Sciatic nerve (tissue), 2 donors: ENCODE measurements at places on chromosomes 11 and 22. TPM values are rescaled to one million over a fixed set of nuclear protein-coding genes. Genes with fewer than 3 reads are reported as not detected.

C11orf16 gene
- total RNA-seq = not detected

TRIM48 gene
- total RNA-seq = not detected

DNA sequence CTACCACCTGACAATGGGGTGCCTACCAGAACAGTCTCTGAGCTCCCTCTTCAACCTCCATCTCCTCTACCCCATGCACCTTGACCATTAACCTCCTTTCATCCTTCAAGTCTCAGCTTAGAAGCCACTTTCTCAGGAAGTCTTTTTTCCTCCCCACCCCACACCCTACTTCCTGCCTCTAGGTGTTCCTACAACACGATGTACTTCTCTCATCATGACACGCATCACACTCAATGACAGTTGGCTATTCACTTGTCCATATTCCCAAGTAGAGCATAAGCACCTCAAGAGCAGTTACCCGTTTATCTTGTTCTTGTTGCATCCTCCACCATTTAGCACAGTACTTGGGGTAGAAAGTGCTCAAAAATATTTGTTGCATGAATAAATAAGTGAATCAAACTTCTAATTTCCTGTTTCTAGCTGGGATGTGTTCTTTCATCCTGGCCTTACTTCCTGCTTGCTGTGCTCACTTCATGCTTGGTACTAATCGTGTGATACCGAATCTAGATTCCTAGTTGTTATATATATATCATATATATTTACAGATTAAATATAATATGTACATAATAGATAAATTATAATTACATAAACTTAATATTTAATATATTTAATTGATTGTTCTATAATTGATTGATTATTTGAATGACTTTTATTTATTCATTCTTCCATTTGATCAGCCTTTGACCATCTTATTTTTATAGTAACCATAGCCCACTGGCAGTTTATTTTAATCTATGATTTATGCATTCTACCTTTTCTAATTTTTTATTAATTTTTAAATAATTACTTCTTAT lies 177.5 kb upstream of the TMEM45B start:
- DNase-seq = no peak

DNA sequence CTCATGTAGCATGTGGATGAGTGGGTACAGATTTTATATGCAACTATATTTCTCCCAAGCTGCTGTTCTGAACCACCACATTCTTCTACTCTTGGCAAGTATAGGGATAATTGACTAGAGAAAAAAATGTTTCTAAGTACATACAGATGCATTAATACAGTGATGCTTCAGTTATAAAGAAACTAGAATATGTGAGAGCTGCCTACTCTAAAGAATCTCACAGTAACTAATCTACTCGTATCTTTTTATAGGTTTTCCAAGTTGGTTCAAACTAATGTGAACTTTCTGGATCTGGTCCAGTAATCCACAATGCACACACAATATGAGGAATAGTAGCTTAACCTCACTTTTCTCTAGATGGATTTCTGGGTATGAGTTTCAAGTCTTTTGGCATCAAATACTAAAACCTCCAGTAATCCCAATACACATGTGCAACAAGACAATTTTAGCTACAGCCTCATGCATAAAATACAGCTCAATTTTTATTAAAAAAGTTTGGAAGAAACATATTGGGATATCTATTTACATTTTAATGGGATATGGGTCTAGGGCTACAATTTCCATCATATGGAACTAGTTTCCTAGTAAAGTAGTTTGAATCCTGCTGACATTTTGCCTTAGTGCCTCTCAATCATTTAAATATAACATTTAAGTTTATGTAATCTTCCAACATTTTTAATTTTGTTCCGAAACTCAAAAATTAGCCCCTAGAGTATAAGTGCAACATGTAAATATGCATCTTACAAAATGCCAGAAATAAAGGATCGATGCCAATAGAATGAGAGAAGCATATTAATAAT lies 2209.7 kb downstream of the LRRC4C start:
- DNase-seq = no peak

DNA sequence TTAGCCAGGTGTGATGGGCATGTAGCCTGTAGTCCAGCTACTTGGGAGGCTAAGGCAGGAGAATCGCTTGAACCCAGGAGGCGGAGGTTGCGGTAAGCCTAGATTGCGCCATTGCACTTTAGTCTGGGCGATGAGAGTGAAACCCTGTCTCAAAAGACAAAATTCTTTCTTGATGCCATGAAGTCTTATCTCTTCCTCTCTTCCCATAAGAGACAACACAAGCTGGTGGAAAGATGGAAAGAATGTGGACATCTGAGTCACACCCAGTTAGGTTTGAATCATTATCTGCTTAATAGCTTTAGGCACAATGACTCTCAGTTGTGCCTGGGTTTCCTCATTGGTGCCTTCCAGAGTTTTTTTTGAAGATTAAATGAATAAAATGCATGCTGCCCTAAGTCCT lies 35.3 kb downstream of the KREMEN1 start:
- DNase-seq = no peak

- DNase-seq = no peak
These were observed 203.1 kb downstream of the TENM4 start for GRCh38 chr11:79237703-79238102.

DNA sequence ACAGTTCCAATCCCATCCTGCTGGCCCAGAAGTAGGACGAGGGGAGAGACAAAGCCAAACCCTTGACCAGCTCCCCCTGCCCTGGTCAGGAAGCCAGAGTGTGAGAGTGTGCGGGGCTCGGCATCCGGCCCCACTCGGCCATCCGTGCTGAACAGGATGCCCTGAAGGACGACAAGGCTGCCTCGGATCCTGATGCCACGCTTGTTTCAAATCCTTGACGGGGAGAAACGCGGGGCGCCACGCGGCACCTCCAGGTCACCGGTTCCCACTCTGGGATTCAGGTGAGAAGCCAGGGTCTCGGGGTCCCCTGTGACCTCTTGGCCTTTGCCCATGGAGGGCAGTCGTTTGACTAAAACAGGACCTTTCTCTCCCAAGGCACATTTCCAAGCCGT lies 167.8 kb downstream of the BRD1 start:
- DNase-seq = peak; percentile 55
